Testis (tissue), 5 donors: ENCODE measurements at places on chromosomes 2 and 18.

GRCh38 chr2:132757002-132757589 is 87.1 kb upstream of the LYPD1 start:
- no peak for DNase-seq

GRCh38 chr2:6314218-6314960 is 551.3 kb downstream of the CMPK2 start:
- no peak for DNase-seq

DNA sequence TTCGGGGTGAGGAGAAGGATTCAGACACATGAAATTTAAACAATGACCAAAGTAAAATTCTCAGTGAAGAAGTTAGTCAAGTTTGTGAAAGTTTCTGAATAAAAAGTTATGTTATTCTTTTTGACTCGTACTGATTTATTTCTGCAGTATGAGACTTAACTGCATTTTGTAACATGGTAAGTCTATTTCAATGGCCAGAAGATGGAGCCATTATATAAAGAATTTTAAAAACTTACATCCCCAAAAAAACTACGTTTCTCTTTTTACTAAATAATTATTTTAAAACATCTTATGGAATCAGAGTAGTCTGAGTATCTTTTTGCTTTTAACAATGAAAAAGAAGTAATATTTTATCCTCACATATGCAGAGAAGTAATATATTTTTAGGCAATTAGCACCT is 51.4 kb upstream of the SCN1A start:
- no peak for DNase-seq

GRCh38 chr2:24049485-24050021 is at the start of gene FKBP1B:
Gene FKBP1B (plus strand): TSS chr2:24049741. CDS start chr2:24049850, 109 bp downstream.
- peak; percentile 51 for DNase-seq

- no peak for DNase-seq
Observed at GRCh38 chr18:33557706-33558105, 20.3 kb upstream of the ASXL3 start.

DNA sequence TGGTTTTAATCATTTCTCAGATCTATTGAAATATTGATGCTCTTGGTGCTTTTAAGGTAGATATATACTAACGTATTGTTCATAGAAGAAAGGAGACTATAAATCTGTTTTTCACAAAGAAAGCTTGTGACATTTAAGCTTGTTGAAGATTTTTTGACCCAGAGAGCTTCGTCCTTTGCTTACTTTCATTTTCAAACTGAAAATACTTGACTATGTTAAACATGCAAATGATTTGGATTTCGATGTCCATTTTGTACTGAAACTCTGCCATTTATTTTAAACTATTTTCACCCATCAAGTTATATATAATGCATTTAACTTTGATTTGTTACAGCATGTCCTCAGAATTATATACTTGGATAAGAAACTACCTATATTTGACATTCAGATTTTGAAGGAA is 85.2 kb downstream of the SLC4A10 start:
- no peak for DNase-seq

DNA sequence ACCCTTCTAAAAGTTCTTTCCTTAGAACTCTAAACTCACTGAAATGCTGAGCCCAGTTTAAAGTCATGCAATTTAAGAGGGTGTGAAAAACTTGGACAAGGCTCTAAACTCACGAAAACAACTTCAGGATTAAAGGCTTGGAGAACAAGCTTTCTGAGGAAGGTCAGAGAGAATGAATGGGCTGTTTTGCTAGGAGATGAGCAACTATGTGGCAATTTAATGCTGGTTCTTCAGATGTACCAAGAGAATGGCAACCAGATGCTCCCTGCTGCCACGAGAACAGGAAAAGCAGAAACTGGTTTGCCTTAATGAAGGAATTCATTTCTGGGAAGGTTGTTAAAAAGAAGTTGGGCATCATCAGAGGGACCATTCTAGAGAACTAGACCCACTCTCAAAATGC is 77.8 kb upstream of the PMAIP1 start:
- no peak for DNase-seq

DNA sequence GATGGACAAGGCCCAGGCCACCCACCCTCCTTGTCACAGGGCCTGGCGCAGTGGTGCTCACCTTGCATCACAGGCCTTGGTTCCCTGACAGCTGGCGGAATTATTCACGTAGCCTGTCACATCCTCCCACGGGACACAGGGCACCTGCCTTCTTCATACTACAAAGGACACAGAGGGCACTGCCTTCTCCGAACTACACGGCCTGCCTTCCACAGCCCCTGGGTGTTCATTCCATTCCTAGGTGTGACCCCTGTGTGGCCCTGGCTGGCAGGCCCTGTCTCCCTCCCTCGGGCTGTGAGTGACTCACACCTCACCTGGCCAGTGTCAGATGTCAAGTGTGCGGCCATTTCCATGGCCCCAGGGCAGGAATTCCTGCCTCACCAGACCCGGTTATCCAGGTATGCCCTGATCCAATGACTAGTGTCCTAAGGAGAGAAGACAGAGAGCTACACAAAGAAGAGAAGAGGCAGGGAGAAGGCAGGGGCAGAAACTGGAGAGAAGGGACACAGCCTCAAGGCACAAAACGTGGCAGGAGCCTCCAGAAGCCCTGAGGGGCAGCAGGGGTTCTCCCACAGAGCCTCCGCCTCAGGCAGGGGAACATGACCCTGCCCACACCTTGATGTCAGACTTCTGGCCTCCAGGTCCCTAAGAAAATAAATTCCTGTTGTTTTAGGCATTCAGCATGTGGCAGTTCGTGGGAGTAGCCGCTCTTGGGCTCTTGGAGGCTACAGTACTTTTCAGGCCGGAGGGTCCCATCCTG is 43.4 kb downstream of the MBP start:
- DNase-seq, result no peak

- peak; percentile 70 for DNase-seq
Observed at GRCh38 chr2:119011162-119011909, 69.3 kb downstream of the MARCO start.

- DNase-seq, result no peak
Observed at GRCh38 chr18:68676913-68677312, 38.0 kb downstream of the TMX3 start.

DNA sequence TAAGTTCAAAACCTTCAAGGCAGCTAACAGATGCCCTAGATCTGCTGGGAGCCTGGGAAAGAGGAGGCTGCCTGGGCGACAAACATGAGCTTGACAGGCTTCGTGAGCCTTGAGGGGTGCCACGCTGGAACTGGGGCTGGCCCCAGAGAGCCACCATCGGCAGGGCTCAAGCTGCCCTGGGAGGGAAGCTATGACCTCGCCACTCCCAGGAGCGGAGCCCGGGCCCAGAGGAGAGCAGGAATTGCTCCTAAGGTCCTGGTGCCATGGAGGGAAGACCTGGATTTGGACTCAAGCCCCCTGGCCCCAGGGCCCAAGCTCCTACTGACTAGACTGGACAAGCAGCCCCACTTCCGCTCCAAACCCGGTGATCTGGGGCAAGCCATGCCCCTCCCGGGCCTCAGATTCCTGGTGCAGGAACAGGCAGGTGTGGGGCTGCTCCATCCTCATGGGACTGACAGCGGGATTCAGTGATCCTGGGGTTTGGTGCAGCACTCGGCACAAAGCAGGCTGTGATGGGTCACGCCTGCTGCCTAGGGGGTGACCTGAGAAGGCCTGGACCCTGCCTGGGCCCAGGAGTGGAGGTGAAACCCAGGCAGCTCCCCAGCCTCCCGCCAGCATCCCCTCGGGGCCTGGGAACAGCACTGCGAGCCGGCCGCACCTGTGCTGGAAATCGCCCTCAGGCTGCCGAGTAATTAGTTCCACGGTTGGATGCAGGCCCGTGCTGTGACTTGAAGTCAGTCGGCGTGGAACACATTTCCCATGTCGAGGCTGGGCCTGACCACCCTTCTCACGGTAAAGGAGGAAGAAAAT is 246.9 kb downstream of the NDUFA10 start:
- peak; percentile 12 for DNase-seq

DNA sequence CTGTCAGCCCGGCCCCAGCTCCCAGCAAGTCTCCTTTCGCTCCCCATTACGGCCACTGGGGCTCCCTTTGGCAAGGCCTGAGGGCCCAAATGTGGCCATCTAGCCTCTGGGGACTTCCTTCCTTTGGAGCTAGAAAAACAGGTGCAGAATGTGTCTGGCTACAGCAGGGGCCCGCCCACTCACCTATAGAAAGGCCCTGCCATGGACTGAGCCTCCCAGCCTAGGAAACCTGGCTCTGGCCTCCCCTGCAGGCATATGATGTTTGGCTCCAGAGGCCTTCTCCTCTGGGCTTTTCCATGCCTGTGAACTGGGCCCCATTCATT is 55.3 kb upstream of the ALPP start:
- DNase-seq, result no peak

GRCh38 chr2:15548974-15549373 is 12.2 kb downstream of the NBAS start:
- DNase-seq, result no peak

DNA sequence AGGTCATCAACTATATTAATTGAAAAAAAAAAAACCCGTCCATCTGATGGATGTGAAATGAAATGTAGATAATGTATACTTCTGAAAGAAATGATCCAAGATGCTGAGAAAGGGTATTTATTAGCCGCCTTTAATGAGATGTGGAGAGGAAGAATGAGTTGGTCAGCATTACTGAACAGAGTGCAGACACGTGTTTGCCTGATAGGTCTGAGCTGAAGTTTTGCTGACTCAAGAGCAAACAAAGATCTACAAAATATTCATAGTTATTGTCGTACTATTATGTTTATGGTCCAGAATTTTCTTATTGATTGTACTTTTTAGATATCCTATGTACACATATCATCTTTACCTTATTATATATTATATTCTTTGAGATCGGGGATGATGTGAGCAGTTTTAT is 235.3 kb downstream of the RDH14 start:
- DNase-seq, result no peak

GRCh38 chr18:21575656-21576055 is 24.8 kb downstream of the ESCO1 start:
- no peak for DNase-seq

DNA sequence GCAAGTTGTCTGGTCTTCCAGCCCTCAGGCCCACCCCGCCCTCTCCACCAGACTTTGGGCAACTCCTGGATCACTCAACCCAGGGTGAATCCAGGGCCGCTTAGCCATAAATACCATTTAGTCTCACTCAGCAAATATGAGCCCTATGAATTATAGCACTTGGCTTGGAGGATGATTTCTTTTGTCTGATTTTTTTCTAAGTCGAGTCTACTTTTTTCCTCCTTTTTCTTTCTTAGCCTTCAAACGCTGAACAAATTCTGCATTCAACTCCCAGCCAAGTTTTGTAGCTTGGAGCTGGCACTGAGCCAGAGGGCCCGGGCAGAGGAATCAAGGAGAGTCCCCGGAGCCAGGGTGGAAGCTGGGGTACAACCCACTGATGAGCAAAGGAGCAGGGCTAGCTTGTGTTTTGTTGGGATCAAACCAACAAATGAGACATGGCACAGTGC is 48.7 kb downstream of the SERTAD2 start:
- DNase-seq, result no peak

DNA sequence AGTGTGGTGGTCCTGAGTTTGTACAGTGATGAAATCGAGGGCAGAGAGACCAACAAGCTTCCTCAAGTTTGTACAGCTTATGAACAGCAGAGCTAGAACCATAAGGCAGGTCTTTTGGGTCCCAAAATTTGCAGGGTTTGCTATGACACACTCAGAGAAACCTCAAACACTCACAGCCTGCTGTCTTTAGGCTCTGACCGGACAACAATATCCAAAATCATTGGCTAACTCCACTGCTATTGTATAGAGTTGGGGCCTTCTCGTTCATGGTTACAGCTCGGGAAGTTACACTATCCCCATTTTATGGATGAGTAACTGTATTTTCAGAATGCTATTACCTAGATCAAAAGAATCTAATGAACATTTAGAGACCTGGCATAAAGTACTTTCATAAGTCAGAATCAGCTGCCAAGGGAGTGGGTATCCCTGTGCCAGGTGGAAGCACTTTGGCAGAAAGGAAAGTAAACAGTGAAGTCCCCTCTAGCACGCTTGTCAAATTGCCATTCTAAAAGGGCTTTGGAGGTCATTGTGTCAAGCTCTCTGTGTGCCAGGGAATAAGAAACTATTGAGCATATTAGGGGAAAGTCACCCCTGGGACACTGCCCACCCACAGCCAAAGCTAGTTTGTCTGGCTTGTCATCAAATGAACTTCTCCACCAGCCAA is 331.8 kb downstream of the ALK start:
- DNase-seq, result no peak

DNA sequence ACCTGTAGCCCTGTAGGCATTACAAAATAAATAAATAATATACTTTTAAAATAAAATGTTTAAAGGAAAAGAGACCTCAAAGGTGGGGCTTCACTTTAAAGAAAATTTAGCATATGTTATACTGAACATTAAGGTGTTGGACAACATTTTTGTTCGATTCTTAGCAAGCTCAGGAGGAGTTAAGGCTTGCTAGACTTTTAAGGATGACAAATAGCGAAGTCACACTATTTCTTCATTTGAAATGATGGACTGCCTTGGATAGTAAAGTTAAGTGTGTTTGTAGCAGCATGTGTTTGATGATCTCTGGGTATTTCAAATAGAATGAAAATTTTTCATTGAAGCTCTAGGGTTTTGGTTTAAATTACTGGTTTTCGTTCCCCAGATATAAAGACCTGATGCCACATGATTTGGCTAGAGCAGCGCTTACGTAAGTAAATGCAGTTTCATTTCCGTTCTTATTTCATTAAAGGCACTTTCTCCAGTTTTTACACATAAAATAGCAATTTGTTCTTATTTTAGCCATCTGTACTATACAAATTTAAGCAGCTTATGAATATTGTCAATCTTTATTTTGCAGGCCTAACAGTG is 24.9 kb downstream of the HADHB start:
- no peak for DNase-seq

DNA sequence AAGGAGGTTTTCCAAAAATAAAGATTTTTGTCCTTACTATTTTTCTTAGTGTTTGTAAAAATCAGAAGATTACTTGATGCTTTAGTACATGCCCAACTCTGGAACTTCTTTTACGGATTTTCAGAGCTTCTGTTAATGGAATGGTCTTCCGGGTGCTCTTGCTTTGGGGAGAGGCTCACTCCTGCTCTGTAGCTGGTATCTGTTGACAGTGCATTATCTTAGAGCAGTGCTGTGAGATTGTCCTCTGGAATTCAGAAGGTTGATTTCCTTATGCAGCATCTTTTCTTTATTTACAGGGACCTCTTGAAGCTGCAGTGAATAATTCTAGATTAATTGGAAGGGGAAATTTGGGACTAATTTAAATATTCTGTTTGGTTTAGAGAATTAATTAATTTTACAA is 4.6 kb downstream of the MAPRE2 start:
- DNase-seq, result no peak

GRCh38 chr2:54728669-54729120 is 5.2 kb downstream of the EML6 start:
- DNase-seq, result no peak

- no peak for DNase-seq
Observed at GRCh38 chr2:223488814-223489213, 113.3 kb downstream of the SCG2 start.

GRCh38 chr2:165214093-165214492 is 10.2 kb upstream of the SCN3A start:
- DNase-seq, result no peak

DNA sequence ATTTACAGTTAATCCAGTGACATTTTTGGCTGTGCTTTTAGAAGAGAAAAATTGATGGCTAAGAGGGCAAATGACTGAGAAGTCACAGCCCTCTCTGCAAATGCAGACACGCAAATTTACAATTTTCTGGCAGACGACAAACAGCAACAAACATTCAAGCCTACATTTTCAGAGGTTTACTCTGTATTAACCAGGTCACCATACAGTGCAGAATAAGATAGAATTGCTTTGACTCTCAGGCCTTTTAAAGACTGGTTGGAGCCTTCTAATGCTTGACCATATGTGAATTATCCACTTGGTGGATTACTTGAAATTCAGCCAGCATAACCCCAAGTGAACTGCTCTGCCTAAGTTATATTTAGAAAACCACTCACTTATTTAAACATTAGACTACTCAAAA is 280.9 kb upstream of the STON1 start:
- DNase-seq, result no peak
